Stimulated activated CD4-positive, alpha-beta T cell treated with anti-CD3 and anti-CD28 coated beads, Interleukin-4, amount 100 ng/mL, for 1 hour (primary cell): ENCODE measurements at places on chromosomes 12 and 14.
A peak's percentile ranks its signal among the peaks of the same experiment; 100 is the strongest.

GRCh38 chr12:113476176-113476986 is 4.7 kb upstream of the LHX5 start:
- no peak for DNase-seq

DNA sequence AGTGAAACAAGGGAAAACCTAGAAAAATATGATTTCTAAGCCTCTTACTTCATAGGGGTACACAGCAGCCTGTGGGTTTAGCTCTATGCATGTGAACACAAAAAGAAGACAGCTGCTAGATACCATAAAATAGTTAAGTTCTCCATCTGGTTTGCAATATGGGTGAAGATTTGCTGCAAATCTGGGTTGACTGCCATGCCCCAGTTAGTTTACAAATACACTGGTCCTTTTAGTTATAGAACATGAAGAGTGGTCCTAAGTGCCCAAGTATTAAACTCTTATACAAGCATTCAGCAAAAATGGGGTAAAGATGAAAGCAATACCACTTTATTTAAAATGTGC is 176.1 kb downstream of the AEBP2 start:
- no peak for DNase-seq

- DNase-seq, result no peak
Observed at GRCh38 chr14:47389535-47389934, 285.9 kb downstream of the MDGA2 start.

GRCh38 chr12:57242691-57243454 is 8.1 kb downstream of the STAC3 start:
- DNase-seq, result peak; percentile 76

GRCh38 chr14:38592764-38593442 is 337.0 kb upstream of the CLEC14A start:
- no peak for DNase-seq

DNA sequence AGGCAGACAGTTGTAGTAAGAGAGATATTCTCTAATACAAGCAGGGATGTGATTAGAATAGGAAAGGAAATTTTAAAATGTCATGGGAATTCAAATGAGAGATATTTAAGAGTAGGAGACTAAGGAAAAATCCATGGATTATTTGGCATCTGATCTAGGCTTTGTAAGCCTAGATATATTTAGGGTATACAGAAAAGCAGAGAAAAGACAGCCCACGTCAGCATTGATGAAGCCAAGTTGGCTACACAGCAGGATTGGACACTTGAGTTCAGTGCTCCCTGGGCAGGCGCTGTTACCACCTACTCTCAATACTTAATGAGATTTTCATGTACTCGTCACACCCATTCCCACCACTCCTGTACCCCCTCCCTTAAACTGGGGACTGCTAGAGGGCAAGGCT is 1.7 kb upstream of the KCNJ8 start:
- DNase-seq, result no peak

DNA sequence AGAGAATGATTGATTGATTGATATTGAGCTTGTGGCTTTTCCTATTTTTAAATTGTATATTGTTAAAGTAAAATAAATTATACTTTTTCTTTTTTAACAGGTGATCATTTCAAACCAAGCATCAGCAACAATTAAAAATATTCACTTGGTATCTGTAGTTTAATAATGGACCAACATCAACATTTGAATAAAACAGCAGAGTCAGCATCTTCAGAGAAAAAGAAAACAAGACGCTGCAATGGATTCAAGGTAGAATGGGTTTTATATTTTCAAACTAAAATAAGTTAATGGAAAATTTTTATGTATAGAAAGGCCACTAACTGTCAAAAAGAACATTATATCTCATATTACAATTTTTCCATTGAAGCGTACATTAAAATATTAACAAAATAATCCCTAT is 5.1 kb downstream of the SLCO1B3 start:
- DNase-seq, result no peak
